CD4-positive, alpha-beta T cell treated with Interleukin-10 for 1 hour (primary cell): ENCODE measurements at places on chromosomes 3 and 15.
A peak's percentile ranks its signal among the peaks of the same experiment; 100 is the strongest.

GRCh38 chr3:33317963-33318709 is 40.9 kb downstream of the FBXL2 start:
- DNase-seq = no peak

- DNase-seq = no peak
These were observed 4.8 kb upstream of the FSIP1 start for GRCh38 chr15:39787479-39787878.

GRCh38 chr3:65485826-65486469 is 552.8 kb downstream of the MAGI1 start:
- DNase-seq = no peak

- DNase-seq = no peak
These were observed 5.5 kb downstream of the LMOD3 start for GRCh38 chr3:69116897-69117296.

GRCh38 chr3:170724599-170725280 is 138.9 kb upstream of the SLC7A14 start:
- DNase-seq = no peak

- DNase-seq = no peak
These were observed 103.7 kb upstream of the TLE3 start for GRCh38 chr15:70201425-70201775.

GRCh38 chr3:193972832-193973231 is 163.1 kb upstream of the HES1 start:
- DNase-seq = no peak

DNA sequence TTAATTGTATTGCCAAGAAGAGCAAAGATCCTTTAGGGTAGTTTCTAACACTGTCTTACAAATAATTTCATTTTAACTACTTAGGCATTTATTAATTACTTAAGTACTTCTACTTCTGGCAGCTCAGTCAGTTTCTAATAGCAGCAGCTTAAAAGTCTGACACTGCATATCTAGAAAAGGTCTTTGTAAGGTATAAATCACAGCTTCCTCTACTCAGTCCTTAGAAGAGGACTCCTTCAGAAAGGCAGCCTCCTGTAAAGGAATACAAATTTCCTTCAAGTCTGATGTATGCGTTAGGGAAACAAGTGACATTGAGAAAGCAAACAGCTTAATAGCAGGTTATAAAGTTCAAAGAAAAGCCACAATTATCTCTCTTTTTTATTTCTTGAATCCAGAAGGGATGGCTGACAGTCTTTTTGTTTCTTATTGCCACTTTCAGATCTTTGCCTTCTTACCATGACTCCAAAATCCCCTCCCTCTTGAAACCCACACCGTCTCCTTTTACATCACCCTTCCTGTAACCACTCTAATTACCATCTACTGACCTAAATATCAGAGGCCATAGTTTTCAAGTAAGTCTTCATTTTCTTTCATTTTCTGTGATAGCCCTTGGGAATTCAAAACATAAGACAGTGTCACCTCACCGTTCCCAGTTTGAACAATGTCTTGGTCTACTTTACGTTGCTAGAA is 109.5 kb downstream of the CGGBP1 start:
- no peak for DNase-seq

DNA sequence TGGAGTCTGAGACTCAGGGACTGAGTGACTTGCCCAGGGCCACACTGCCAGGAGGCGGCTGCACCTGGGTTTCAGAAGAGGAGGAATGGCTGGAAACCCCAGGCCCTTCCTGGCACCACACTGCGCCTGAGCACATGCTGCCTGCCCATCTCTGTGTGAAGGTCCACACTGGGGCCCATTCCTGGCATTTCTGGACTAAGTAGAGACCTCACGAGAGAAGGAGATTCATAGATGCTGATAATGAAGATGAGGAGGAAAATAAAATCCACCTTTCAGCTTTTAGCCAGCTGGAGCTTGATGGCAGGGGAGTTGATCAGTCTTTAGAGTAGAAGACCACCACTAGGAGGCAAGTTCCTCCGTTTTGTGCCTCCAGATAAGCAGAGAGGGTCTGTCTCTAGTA is 40.2 kb upstream of the TF start:
- DNase-seq = no peak

DNA sequence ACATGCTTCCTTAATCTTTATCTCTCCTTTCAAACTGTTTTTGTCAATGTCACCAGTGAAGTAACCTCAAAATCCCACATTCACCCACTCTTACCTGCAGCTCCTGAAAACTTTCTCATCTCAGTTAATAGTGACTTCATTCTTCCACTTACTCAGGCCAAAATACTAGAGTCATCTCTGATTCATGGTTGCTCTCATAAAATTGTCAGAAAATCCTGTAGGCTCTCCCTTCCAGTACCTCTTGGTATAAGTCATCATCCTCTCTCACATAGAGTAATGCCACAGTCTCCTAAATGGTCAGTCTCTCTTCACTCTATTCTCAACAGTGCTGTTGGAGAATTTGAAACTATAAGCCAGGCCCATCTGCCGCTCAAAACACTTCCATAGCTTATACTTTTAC is 34.9 kb upstream of the POU1F1 start:
- DNase-seq = no peak

- no peak for DNase-seq
These were observed 9.7 kb downstream of the NCBP2 start for GRCh38 chr3:196932600-196932999.

DNA sequence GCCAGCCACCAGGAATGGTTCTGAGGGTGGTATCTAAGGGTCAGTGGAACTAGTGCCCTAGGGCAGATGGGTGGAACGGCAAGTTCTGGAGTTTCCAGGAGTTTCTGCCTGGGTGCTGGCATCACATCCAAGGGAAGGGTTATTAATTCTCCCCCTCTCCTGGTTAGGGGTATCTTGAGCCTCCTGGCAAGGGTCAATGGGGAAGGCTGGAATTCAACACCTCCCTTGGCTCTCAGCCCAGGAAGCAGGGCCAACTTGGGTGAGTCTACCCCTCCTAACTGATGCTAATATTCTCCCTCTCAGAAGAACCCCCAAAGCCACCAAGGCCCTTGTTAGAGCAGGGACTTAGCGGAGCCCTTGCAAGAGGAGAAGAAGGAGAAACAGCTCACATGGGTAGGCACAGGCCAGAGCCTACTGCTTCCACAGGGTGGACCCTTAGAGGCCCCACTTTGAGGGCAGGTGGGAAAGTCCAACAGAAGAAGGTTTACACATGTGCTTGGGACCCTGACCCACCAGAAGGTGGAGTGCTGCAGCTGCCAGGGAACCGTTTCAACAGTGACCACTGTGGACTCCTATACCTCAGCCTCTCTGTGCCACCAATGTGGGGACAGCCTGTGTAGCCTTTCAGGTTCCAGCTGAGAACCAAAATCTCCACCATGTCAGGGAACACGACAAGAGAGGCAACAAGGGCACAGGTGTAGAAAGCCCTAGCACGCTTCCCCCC is 3.3 kb downstream of the TMEM115 start:
- no peak for DNase-seq

- DNase-seq = peak; percentile 35
These were observed 103.3 kb downstream of the IL1RAP start for GRCh38 chr3:190617185-190617584.
